Peyer's patch (tissue), 4 donors: ENCODE measurements at places on chromosomes 6 and 20. TPM values are rescaled to one million over a fixed set of nuclear protein-coding genes. Genes with fewer than 3 reads are reported as not detected.

GRCh38 chr20:63356931-63357879 is 3.9 kb downstream of the CHRNA4 start:
- no peak for DNase-seq

GRCh38 chr6:79138146-79138545 is 60.1 kb upstream of the PHIP start:
- DNase-seq: no peak

DNA sequence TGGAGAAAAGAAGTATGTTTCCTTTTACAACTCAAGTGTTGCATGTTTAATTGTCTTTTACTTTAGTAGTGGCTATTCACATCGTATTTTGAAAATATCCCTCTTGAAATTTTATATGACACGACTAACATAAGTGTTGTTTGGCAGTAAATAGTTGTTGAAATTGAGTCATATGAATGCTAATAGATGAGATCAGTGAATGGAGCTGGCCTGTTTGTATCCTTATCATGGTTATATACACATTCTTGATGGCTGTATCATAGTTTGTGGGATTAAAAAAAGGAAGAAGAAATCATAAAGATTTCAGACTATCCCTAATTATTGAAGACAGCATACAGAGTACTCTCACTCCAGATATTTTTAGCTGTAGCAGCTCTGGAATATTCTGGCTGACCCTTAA is 8.2 kb upstream of the RAE1 start:
- no peak for DNase-seq

- no peak for DNase-seq
Measured at GRCh38 chr20:37253087-37253486, 8.5 kb downstream of the GHRH start.

- no peak for DNase-seq
Measured at GRCh38 chr6:44052419-44053023, 74.7 kb downstream of the MRPL14 start.

The TMEM244 gene
- not detected for total RNA-seq

- no peak for DNase-seq
Measured at GRCh38 chr20:32764005-32764960, 2.1 kb downstream of the DNMT3B start.

- DNase-seq: no peak
Measured at GRCh38 chr6:37532122-37532521, 32.4 kb upstream of the CCDC167 start.

DNA sequence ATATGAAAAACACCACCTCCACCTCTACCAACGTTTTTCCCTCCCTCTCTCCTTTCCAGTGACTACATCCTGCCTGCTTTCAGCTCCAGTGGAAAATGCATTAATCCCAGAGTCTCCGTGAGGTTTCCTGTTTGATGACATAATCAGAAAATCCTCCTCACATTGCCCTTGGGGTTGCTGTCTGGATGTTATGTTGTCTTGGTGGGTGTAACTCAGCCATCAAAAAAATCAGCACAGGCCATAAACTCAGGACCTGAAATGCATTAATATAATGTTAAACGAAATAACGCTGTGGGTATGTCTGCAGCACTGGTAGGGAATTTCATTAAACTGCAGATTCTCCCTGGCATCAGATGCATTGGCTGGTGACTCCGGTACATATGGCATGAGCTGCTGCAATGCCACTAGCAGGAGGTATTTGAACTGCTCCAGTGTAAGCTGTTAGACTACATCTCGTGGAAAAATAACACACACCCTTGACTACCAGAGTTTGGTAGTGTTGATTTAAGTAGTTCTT is 297.8 kb downstream of the PRL start:
- DNase-seq: no peak

DNA sequence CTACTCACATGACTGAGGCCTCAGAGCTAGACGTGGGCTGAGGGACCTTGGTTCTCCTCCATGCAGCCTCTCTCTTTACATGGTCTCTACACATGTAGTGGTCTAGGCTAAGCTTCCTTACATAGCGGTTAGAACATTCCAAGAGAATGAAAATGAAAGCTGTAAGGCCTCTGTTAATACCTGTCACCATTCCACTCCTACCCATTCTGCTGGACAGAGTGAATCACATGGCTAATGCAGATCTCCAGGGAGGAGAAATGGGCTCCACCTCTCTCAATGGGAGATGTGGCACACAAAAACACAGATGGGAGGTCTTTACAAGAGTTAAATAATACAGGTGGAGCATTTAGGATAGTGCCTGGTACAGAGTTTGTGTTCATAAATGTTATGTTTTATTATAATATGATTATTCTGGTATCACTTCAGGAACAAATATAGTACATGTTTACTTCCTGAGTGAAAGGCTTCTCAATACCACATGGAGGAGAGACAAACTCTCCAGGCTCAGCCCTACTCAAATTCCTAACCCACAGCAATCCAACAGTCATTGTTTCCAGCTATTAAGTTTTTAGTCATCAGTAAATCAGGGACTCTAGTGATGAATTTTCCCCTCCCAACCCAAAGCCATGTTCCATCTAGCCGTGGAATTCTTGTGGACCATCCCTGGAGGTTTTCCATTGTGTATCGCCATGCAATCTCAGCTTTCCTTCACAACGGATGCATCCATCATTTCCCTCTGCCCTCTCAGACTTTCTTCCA is 57.9 kb downstream of the ISM1 start:
- no peak for DNase-seq

DNA sequence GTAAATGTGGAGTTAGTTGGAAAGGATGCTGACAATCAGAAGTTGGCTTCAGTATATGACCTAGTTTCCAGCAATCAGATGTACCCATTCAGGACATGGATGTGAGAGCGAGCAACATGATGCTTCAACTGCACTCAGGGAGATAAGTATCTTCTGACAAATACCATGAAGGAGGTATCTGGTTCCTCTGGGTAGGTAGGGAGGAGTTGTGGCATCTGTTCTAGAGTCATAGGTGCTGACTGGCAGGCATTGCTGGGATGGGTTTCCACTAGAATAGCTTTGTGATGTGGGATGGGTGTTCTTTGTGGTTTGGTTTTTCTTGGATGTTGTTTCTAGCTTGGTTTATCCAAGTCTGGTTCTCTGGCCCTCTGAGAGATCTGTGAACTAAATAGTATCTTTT is 3.9 kb upstream of the REV3L start:
- no peak for DNase-seq

GRCh38 chr20:19990850-19991249 is 26.3 kb upstream of the NAA20 start:
- DNase-seq: no peak

The MATN4 gene
- not detected for total RNA-seq

DNA sequence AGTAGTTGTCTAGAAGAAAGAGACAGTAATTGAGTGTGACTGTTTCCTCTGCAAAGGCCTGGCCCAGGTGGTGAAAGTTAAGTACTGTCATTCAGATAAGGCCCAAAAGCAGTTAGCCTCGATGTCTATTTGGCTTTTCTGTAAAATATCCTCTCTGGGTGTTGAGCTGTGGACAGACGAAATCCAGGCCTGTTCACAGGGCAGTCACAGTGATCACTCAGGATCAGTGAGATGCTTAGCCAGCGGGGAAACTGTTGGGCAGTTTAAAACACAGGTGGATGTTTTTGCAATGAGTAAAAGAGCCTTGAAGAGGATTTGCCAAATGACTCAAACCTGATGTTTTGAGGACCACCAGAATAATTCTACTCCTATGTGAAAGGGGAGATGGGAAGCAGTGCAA is 22.0 kb upstream of the PRDM1 start:
- DNase-seq: no peak

DNA sequence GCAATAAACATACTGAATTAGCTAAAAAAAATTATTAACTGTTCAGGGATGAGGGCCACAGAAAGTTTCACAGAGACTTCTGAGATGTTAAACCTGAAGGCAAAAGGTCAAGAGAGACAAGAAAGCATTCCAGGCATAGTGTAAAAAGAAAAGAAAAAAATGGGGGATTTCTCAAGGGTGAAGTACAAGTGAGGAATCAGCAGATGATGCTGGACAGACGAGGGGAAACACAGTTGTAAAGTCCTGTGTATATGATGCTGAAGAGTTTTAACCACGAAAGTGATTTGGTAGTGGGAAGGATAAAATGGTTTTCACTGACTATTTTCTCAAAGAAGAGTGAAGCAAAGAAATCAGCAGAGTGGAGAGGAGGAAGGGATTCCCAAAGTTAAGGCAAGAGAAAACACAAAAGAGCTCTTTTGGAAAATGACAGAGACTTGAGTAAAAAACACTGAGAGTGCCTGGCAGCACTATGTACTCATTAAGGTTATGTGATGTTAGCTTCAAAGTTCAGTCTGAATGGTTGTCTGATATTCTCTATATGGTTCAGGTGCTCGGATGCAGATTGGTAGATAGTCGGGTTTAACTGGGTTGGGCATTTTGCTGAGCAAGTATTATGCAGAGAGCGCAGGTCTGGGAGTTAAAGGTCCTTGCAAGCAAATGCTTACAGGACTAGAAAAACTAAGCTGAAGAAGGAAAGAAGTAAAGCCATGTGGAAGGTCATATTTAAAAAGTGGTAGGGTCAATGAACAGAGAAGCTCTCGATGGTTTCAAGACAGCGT is 16.4 kb downstream of the RAB23 start:
- no peak for DNase-seq

The TNF gene
- total RNA-seq: 0.67 TPM

DNA sequence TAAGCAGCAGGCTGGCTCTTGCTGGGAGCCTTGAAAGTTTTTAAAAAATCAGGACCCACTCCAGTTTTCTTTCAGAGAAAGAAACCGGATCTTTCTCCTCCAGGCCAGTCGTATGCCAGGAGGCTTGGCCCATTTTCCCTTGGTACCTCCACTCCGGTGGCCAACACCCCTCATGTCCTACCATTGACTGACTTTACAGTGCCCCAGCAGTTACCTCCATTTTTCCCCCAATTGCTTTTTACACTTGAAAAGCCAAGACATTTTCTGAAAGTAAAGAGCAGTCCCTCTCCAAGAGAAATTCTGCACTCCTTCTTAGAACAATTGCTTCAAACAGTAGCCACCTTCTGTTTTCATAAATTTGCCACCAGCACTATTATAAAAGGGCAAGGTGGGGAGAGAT is 47.7 kb upstream of the SNX9 start:
- DNase-seq: no peak

The MACROD2 gene
- 5.6 TPM for total RNA-seq
